Naive thymus-derived CD4-positive, alpha-beta T cell (primary cell): ENCODE measurements at places on chromosomes 1 and 21. TPM values are rescaled to one million over a fixed set of nuclear protein-coding genes. Genes with fewer than 3 reads are reported as not detected.

Gene TLCD4
- not detected for total RNA-seq

Gene KCNA2
- 0.96 TPM for total RNA-seq

DNA sequence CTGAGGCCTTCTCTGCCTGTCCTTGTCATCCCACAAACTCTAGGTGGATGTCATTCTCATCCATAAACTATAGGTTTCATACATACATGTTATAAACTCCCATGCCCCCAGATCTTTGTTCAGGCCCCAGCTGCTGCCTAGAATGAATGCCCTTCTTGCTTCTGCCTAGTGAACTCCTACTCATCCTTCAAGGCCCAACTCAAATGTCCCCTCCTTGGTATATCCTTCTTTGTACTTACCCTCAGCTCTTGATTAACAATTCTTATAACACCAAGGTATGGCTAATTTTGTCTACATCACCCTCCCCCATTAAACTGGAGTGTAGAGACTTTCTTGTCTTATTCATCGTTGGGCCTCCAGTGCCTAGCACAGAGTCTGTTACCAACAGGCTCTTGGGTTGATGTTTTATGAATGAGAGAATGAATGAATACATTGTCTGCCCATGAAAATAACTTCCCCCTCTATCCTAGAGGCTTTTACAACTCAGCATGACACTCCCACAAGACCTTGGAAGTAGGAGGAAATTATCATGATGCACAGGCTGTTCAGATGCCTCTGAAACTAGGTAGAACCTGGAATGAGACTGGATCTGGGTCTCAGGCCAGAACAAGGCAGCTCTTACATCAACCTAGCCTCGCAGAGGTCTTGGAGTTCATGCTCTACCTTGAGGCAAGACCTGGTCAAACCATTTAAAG is 26.9 kb downstream of the EPHB2 start:
- H3K27me3 ChIP-seq: no peaks in the 10 kb centered on the region
- H3K4me1 ChIP-seq: no peaks in the 10 kb centered on the region
- no peaks in the 10 kb centered on the region for H3K36me3 ChIP-seq
- no peak overlapping the region for H3K27ac ChIP-seq
- no peak overlapping the region for H3K4me3 ChIP-seq

- no peaks in the 10 kb centered on the region for H3K27me3 ChIP-seq
- H3K4me1 ChIP-seq: no peaks in the 10 kb centered on the region
- peaks cover 14% of the 10 kb centered on the region for H3K36me3 ChIP-seq
- H3K4me3 ChIP-seq: no peak overlapping the region
- DNase-seq: no peak
Measured at GRCh38 chr1:202577381-202577780, 132.9 kb downstream of the SYT2 start.

Gene LCE1A
- not detected for total RNA-seq

- H3K4me1 ChIP-seq: no peaks in the 10 kb centered on the region
- H3K27ac ChIP-seq: no peak overlapping the region
- DNase-seq: no peak
- no peaks in the 10 kb centered on the region for H3K36me3 ChIP-seq
- no peaks in the 10 kb centered on the region for H3K27me3 ChIP-seq
Measured at GRCh38 chr1:176517484-176517883, 54.5 kb downstream of the PAPPA2 start.

Gene OR2T11
- not detected in 2 replicates for total RNA-seq

Gene PIGV
- 17.7 TPM for total RNA-seq

DNA sequence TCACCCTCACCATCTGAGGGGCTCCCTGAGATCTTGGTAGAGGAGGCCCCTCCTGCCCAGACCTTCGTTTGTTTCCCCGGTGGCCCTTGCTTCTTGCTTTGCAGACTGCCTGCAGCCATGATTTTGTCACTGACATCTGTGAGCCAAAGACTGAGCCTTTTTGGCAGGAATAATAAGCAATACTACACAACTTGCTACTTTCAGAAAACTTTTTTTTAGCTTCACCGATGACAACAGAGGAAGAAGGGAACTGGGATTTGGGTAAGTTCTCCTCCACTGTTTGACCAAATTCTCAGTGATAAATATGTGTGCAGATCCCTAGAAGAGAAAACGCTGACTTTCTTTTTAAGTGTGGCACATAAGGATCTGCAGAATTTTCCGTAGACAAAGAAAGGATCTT is 11.7 kb upstream of the CD101 start:
- no peaks in the 10 kb centered on the region for H3K36me3 ChIP-seq
- H3K4me3 ChIP-seq: no peak overlapping the region
- no peak for DNase-seq
- peaks cover 6% of the 10 kb centered on the region for H3K4me1 ChIP-seq

Gene SPATA45
- not detected in 2 replicates for total RNA-seq

Gene LCE1B
- not detected for total RNA-seq
